IMR-90 (cell line): ENCODE measurements at places on chromosomes 7 and 10. TPM values are rescaled to one million over a fixed set of nuclear protein-coding genes. Genes with fewer than 3 reads are reported as not detected.
A peak's percentile ranks its signal among the peaks of the same experiment; 100 is the strongest.

GRCh38 chr7:114342431-114343179 is 72.0 kb upstream of the FOXP2 start:
- DNase-seq, result no peak

GRCh38 chr10:115020449-115020848 is 72.7 kb upstream of the ATRNL1 start:
- DNase-seq, result no peak

GRCh38 chr10:66782776-66783175 is 143.1 kb upstream of the LRRTM3 start:
- peak; percentile 25 for DNase-seq

GRCh38 chr10:31952066-31952465 is 23.4 kb upstream of the ARHGAP12 start:
- DNase-seq, result no peak

GRCh38 chr7:98281757-98282606 is 496 bp downstream of the BRI3 start:
- DNase-seq, result no peak

GRCh38 chr7:756928-757560 is 30.0 kb upstream of the PRKAR1B start:
- DNase-seq, result no peak

- DNase-seq, result peak; percentile 55
Measured at GRCh38 chr10:13636776-13637175, 50.0 kb downstream of the PRPF18 start.

ALOX5 gene
- total RNA-seq, result not detected in 2 replicates

DNA sequence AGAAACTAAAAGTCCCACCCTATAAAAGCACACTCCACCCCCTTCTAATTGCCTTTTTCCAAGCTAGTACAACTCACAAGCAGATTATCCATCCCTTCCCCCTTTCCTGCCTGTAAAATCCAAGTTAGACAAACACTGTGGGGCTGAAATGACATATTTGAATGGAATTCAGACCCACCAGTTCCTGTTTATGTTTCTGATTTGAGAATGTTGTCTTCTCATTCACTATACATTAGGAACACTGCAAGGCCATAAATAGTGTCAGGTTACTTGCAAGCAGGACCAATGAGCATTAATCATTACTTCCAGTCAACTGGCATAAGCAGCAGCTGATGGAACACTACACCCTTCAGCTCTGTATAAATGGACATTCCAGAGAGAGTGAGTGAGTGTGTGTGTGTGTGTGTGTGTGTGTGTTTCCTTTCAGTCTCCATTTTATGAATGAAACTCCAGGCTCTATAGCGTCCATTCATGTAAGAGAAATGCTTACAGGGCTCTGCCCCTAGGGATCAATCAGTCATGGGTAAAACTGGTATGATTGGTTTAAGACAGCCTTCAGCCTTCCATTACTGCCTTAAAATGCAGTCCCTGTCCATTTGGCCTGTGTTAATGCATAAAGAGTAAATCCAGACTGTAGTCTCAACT is 69.3 kb downstream of the ETV1 start:
- peak; percentile 100 for DNase-seq

- no peak for DNase-seq
Measured at GRCh38 chr10:101656890-101657289, 38.1 kb downstream of the FBXW4 start.

DNA sequence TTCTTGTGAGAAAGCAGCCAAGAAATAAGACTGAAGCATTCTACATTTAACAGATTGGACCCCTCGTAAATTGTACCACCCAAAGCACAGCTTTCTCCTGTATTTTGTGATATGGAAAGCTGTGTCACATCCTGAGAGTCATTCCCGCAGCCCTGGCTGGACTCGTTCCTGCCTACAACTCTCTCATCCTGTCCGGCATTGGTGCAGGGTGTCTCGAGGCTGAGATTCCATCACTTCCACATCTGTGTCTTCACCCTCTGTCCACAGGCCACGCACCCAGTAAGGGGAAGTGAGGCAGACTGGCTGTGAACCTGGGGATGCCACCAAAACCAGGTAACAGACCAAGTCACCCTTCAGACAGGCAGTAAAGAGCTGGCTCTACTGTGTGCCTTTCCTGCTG is 146.2 kb upstream of the KLF6 start:
- DNase-seq, result no peak

- DNase-seq, result no peak
Measured at GRCh38 chr7:46157404-46157803, 236.3 kb upstream of the IGFBP3 start.

GRCh38 chr7:94420328-94420727 is 25.6 kb downstream of the COL1A2 start:
- peak; percentile 35 for DNase-seq

DNA sequence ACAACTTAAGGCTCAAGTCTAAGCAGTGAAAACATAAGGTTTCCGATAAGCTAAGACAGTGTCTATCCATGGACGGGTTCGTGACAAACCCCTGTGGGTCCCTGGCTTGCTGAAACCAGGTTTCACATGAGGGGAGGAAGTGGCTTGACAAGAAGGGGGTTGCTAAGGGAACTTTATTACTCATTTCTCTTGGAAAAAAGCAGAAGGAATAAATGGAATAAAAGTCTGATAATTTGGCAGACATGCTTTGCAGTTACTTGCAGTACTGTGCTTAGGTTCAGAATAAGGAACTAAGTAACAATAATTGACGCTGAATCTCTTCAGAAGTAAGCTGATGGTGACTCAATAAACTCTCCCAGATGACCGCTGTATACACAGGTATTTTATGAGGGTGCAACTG is 34.7 kb downstream of the RBM17 start:
- DNase-seq, result peak; percentile 27

CYP2E1 gene
- 0.36 and 0.56 TPM in 2 replicates for total RNA-seq

TMEM178B gene
- total RNA-seq, result under 0.01 TPM in 2 replicates

- DNase-seq, result peak; percentile 88
Measured at GRCh38 chr10:77416311-77417135, 221.1 kb downstream of the KCNMA1 start.

WNT2 gene
- total RNA-seq, result 1.4 and 1.8 TPM in 2 replicates

GRCh38 chr10:492836-493235 is 196.6 kb downstream of the DIP2C start:
- no peak for DNase-seq

- no peak for DNase-seq
Measured at GRCh38 chr7:41261080-41261479, 441.8 kb downstream of the INHBA start.
